ENCODE measurements at places on chromosomes 7 and 10. TPM values are rescaled to one million over a fixed set of nuclear protein-coding genes. Genes with fewer than 3 reads are reported as not detected.

EGFR gene
- 1.9 TPM for polyA plus RNA-seq

PNLIPRP3 gene
- not detected for polyA plus RNA-seq

DNA sequence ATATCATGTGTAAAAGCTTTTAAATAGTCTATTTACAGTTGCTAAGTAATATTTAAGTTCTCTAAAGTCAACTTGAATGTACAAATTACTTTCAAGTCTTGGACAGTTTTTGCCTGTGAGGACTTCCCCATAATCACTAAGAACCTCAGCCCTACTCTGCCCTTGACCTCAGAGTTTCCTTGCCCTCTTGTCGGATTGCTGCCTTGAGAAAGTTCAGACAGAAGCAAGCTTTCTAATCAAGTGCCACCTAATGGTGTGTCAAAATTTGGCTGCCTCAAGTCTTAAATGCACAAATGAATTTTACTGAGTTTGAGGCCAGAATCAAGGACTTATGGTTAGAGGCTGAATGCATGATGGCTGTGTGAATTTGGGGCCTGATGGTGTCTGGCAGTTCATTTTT lies 88.3 kb upstream of the KAT6B start:
- no peak for DNase-seq

- DNase-seq: no peak
These were observed 39.9 kb downstream of the INPP5A start for GRCh38 chr10:132577350-132578003.

GRCh38 chr7:159107161-159107892 lies 37.3 kb downstream of the VIPR2 start:
- no peak for DNase-seq

- no peak for DNase-seq
These were observed 12.5 kb upstream of the ST7 start for GRCh38 chr7:116940689-116941370.

- DNase-seq: no peak
These were observed 488.0 kb downstream of the MDFIC start for GRCh38 chr7:115409682-115410433.

DNA sequence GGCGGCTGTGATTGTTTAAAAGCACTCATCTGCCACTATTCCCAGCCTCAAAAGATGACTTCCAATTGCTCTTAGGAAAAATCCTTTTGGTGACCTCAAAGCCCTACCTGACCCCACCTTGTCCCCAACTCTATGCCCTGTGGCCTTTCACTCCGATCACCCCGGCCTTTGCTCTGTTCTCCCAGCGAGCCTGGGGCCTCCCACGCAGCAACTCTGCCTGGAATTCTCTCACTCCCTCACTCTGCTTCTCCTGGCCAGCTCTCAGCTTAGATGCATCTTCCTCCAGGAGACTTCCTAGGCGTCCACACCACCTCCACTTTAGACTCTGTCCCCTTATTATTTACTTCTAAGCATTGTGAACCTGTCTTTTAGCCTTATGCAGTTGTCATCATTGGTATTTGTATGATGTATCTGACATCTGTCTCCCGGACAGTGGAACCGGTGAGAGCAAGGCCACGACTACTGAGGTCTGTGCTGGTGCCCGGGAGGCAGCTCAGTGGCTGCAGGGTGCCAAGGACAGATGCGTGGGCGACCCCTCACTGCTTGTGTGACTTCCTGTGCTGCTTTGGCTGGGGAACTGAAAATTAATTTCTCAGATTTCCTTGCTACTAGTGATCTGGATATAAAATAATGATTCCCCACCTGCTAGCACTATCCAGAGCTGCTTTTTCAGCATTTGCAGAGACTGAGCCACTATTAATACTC lies 63.0 kb downstream of the PIP4K2A start:
- no peak for DNase-seq

All from heart right ventricle (tissue), 16 donors.